ENCODE measurements at places on chromosomes 1 and 21. TPM values are rescaled to one million over a fixed set of nuclear protein-coding genes. Genes with fewer than 3 reads are reported as not detected.

The ZSCAN20 gene
- total RNA-seq: 2.1 TPM

The TAF13 gene
- total RNA-seq: 26.5 TPM

GRCh38 chr1:227911376-227911775 is 36.4 kb downstream of the WNT9A start:
- DNase-seq: no peak
- H3K36me3 ChIP-seq: no peaks in the 10 kb centered on the region
- no peak overlapping the region for H3K4me3 ChIP-seq
- no peak overlapping the region for H3K27ac ChIP-seq
- no peaks in the 10 kb centered on the region for H3K27me3 ChIP-seq
- peaks cover 11% of the 10 kb centered on the region for H3K4me1 ChIP-seq

DNA sequence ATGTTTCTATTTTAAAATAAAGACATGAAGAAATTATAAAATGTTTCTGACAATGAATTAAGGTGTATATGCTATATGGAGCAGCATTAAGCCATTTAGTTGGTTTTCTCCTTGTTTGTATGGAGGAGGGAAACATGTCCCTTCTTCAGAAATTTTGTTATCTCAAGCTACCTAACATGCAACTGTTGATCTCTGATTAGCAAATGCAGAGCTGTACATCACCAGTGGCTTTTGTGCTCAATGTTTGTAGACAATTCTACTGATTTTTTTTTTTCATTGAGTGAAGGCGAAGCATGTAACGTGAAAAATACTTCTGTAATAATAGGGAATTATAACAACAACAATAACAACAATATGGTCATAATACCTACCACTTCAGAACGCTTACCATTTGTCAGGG is 463.7 kb downstream of the PLPP3 start:
- no peak overlapping the region for H3K4me3 ChIP-seq
- no peaks in the 10 kb centered on the region for H3K4me1 ChIP-seq
- DNase-seq: no peak

DNA sequence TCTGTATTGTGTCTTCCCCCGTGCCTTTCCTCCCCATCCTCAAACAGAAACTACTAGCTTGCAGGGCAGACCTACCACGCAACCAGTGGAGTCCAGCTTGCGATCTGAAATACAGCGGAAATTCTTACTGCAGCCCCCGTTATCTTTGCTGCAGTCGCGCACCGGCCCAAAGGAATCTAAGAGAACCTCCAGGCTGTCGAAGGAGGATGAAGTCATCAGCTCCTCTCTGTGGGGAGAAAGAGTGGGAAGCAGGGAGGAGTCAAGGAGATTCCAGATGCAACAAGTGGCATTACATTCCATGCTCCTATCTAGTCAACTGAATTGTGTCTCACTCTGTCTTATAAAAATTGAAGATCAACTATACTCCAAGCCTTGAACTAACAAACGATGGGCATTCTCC is 206.9 kb downstream of the ASTN1 start:
- no peak overlapping the region for H3K27ac ChIP-seq
- no peaks in the 10 kb centered on the region for H3K27me3 ChIP-seq
- DNase-seq: no peak
- no peaks in the 10 kb centered on the region for H3K4me1 ChIP-seq
- H3K4me3 ChIP-seq: no peak overlapping the region

GRCh38 chr1:217435204-217435603 is 195.7 kb downstream of the GPATCH2 start:
- H3K4me3 ChIP-seq: no peak overlapping the region

GRCh38 chr1:27671964-27672749 is at the start of gene IFI6:
TSS of gene IFI6 (minus strand) at chr1:27672192. CDS start at chr1:27669314, 2,878 bp downstream.
- H3K36me3 ChIP-seq: peaks cover 34% of the 10 kb centered on the region
- peak within 1 kb of the TSS; percentile 94 for H3K27ac ChIP-seq
- peak within 1 kb of the TSS; percentile 94 for H3K4me3 ChIP-seq
- peaks cover 42% of the 10 kb centered on the region for H3K4me1 ChIP-seq
